ENCODE measurements at places on chromosomes 4 and X.

- no peak for DNase-seq
These were observed 40.2 kb upstream of the TMEM154 start for GRCh38 chr4:152719801-152720556.

GRCh38 chr4:114225436-114225835 lies 246.0 kb upstream of the ARSJ start:
- DNase-seq, result no peak

DNA sequence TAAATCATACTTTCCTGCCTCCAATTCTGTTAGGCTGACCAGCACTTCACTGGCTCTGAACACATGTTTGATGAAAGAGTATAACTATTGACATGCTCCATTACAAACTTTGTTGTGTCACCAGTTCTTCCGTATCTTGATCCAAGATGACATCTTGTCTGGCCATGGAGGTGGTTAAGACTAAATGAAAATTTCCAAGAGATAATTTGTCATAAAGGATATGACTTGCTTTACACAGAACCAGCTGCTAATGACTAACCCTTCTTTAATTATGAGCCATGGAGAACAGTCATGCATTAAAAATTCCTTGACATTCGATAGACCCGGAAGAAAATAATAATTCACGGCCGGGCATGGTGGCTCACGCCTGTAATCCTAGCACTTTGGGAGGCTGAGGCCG lies 17.7 kb upstream of the N4BP2 start:
- no peak for DNase-seq

- no peak for DNase-seq
These were observed 98.2 kb upstream of the PGRMC2 start for GRCh38 chr4:128385683-128386304.

DNA sequence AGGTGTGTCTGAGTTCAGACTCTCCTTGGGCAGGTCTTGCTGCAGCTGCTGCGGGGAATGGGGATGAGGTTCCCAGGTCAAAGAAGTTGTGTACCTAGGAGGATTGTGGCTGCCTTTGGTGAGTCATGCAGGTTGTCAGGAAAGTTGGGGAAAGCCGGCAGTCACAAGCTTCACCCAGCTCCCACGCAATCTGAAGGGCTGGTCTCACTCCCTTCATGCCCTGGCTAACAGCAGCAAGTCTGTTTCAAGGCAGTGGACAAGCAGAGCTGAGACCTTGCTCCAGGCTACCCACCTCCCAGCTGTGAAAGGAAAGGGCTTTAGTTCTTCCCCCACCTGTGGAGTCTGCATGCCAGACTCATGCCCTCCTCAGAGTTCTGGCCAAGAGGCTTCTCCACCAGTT lies 287.2 kb downstream of the DTHD1 start:
- no peak for DNase-seq

GRCh38 chr4:48228949-48229348 lies 40.7 kb downstream of the TEC start:
- no peak for DNase-seq

DNA sequence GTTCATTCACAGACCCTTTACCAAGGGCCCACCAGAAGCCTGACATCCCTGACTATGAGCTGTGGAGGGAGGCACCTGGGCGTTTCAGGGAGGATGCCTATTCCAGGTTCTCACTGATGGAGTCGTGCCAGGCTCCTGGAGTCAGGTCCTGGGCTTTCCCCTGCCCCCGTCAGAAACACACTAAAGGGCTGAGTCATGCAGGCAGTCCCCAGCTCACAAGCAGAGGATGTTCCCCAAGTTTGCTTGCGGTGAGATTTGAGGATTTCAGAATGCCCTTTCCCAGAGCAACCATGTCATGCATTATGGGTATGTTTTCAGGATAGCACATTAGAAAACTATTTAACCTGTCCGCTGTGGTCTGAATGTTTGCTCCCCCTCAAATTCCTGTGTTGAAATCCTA lies 45.2 kb downstream of the FHDC1 start:
- DNase-seq, result no peak

DNA sequence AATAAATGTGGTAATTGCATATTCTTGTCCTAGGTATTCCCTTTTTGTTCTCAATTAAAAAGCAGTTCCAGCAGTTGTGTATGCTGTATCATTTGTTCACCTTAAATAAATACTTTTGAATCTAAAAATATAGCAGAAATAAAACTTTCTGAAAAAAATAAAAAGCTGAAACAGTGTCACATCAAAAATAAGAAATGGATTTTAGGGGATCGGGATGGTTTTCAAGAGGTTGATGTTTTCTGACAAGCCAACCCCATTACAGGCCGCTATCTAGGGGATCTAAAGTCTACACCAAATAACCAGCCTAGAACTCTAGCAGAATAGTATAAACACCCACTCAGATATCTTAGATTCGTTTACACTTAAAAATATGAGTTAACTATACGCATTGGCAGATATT lies 95.4 kb upstream of the MAML3 start:
- DNase-seq, result no peak

GRCh38 chrX:148917441-148917840 lies 417.0 kb downstream of the AFF2 start:
- no peak for DNase-seq

DNA sequence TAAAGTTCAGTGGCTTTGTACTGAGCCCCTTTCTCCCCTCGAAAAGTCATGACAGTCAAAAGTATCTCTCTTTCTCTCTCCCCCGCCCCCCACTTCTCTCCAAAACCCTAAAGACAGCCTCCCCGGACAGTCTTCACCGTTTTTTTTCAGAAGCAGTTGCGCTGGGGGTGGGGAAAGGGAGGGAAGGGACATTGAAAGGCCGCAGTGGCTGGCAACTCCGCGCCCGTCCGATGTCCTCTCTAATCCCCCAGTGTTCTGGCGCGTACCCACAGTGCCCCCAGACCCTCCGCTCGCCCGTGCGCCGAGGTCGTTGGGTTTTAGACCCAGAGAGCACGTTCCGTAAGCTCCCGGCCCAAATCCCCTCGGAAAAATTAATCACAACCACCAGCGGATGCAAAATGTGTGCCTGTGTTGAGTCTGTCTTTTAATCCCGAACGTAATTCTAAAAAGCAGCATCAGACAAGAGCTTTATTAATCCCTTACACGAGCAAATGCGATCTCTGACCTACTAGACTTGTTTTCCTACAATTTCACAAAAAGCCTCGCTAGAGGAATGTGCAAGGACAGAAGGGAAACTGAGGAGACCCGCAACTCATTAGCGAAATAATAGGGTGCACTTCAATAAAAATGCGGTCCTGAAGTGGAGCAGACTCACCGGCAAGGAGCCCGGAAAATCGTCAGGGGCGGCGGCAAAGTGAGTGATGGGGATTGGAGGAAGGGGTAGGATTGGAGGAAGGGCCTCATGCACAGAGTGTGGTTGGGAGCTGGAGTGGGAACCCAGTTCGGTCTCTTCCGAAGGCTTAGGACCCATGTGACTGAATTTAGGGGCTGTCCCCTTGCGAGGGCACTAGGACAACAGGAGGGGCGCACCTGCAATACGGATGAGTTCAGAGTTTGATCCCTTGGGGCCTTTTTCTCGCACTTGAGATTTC lies 12.2 kb upstream of the PRDM8 start:
- peak; percentile 56 for DNase-seq

DNA sequence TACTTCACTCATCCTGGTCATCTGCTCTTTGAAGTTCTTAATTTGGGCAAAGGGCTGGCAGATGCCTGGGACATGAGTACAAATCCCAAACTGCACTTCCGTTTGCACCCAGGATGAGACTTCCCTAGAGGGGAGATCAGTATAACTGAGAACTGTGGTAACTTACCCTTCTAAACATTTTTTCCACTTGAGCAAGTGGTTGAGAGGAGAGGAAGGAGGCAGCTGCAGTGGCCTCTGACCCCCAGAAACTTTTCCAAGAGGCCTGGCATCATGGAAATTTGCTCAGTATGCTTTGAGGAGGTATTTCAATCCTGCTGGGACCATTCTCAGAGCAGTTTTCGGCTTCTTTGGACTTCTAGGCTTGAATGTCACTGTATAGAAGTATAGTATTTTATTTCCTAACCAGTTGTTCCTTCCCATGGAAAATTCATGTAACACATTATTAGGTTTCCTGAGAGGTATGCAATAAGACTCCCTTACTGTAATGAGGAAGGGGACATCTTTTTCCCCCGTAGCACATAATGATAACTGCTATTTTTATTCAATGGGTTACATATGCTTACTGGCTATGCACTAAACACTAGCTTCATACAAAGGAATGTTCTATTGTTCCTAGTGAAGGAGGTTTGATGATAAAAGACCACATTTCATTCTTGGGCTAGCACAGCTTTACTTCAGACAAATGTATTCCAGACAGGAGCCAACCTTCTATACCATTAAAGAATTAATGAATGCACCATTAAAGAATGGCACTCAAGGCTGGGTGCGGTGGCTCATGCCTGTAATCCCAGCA lies 129.3 kb downstream of the SHROOM3 start:
- DNase-seq, result no peak

DNA sequence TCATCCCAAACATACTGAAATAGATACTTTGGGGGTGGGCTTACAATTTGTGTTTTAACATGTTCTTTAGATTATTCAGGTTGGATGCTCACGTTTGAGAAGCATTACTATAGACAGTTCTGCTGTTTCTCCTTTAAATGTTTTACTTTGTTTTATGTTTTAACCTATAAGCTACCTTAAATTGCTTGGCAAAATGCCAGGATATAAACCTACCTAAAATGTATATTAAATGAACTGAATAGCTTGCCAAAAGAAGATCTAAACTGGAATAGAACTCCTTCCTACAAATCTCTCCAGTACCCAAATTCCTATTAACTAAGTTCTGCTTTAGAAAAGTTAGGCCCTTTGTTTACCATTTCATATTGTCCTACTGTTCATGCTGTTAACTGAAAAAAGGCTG lies 124.4 kb downstream of the TBX22 start:
- no peak for DNase-seq

GRCh38 chr4:182749667-182750167 lies 167.5 kb downstream of the DCTD start:
- DNase-seq, result no peak

GRCh38 chrX:118199997-118200396 lies 83.4 kb upstream of the KLHL13 start:
- no peak for DNase-seq

DNA sequence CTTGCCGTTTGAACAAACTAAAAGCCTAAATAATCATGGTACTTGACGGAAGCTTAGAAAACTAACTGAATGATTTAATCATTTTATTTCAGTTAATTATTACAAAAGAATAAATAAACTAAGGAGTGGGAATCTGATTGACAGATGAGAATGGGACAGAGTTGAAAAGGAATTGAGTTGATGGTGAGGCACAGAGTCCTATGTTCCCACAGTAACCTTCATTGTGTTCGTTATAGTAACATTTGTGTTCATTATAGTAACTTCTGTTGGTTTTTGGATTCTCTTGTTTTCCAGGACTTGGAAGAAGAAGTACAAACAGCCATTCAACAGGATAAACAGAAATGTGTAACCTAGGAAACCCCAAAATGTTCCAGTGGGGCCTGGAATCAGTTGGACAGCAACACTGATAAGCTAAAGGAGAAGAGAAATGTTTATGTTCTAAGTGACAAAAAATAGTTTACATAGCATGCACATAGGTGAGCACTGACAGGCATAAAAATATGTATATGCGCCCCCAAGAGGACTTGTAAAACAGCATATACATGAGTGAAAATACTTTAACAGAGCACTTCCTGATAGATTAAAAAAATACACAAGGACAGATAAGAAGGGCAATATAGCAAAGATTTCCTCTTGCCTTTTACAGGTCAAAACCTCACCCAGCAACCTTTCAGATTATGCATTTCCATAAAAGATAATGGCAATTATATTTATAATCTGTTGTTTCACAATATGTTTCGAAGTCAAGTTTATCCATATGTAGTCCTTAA lies 218.6 kb upstream of the HTR2C start:
- DNase-seq, result no peak

- DNase-seq, result no peak
These were observed 167.2 kb downstream of the CEP135 start for GRCh38 chr4:56115898-56116297.

DNA sequence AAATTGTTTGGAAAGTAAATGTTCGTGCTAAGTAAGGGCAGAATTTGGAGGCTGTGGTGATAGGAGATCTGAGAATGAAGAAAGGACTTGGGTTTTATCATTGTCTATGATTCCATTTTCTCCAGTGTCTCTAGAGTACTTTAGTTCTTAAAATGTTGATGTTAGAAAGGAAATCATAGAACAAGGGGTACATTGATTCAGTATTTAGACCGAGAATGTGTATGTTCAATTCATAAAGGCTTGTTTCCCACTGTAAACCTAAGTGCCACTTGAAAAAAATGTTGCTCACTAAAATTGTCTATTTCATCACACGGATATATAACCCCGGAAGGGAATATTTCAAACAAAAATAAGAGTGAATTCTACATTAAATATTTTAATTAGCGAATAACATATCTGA lies 159.3 kb upstream of the ETNPPL start:
- no peak for DNase-seq

DNA sequence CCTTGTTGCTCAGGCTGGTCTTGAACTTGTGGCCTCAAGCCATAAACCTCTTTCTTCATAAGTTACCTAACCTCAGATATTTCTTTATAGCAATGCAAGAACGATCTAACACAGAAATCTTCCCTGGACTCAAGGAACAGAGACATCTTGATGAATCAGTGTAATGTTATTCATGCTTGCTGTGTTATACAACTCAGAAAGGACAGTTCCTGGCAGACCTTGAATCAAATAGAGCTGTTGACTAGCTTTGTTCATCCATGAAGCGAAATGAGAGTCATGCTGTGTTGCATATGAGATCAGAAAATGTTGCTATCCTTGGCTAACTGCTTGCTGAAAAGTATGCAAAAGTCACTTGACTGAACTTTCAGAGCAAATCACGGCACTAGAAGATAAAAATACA lies 72.6 kb upstream of the ARHGAP24 start:
- no peak for DNase-seq

GRCh38 chrX:28351801-28352200 lies 235.4 kb upstream of the IL1RAPL1 start:
- DNase-seq, result no peak

DNA sequence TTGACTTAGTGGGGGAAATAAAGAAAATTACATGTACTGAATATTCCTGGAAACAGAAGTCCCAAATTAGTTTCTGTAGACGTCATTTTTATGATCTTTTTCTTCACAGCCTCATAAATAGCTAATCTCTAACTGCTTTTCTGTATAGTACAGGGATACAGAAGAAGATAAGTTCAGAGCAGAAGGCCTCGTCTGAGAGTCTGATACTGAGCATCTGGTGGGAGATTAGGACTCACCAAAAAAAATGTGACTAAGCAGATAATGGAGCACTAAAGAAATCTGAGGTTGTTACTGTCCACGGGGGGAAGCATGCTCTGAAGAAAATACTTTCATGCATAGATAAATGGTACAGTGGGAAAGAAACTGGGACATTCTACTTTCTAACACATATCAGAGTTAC lies 115.3 kb upstream of the TRPC5 start:
- DNase-seq, result no peak

GRCh38 chr4:81919810-81920209 lies 448.1 kb upstream of the RASGEF1B start:
- DNase-seq, result no peak

GRCh38 chrX:44099366-44099765 lies 126.2 kb upstream of the NDP start:
- DNase-seq, result no peak

GRCh38 chr4:145732001-145732815 lies 52.3 kb downstream of the C4orf51 start:
- DNase-seq, result no peak

- DNase-seq, result no peak
These were observed 49.2 kb downstream of the CEP44 start for GRCh38 chr4:174332741-174333493.

- no peak for DNase-seq
These were observed 24.8 kb upstream of the GUCY1B1 start for GRCh38 chr4:155734065-155734464.

- DNase-seq, result no peak
These were observed 277.3 kb upstream of the HAND2 start for GRCh38 chr4:173807347-173807746.

Data from Peyer's patch (tissue), 4 donors.